ENCODE measurements at places on chromosomes 2 and 18.

DNA sequence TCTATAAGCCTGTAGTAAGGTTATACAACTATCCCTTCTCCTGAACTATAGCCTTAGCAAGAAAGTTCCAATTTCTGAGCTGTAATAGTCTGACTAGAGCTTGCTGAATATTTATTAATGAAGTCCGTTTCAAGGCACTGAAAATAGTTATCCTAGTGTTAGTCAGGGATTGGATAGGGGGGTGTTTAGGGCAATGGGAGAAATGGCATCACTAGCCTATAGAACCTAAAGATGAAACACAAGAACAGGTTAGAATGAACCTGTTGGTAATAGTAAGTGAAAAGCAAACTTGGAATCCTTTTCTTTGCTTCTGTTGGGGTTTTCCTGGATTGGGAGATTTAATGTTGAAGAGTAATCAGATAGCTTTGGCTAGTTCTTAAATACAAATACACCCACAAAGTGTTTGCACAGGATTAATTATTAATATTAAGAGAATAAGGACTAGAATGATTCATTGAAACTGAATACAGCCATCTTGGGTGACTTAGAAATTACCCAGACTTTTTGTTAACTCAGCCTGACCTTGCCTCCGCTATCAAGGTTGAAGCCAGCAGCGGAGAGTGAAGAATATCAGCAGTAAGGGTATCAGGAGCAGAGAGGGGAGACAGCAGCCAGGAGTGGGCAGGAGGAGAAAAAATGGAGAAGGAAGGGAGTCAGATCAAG is 14.4 kb downstream of the CCNT2 start:
- no peak for DNase-seq

- no peak for DNase-seq
Observed at GRCh38 chr2:54681416-54681815, 42.0 kb upstream of the EML6 start.

GRCh38 chr2:113135317-113135716 is 7.9 kb downstream of the IL1RN start:
- no peak for DNase-seq

DNA sequence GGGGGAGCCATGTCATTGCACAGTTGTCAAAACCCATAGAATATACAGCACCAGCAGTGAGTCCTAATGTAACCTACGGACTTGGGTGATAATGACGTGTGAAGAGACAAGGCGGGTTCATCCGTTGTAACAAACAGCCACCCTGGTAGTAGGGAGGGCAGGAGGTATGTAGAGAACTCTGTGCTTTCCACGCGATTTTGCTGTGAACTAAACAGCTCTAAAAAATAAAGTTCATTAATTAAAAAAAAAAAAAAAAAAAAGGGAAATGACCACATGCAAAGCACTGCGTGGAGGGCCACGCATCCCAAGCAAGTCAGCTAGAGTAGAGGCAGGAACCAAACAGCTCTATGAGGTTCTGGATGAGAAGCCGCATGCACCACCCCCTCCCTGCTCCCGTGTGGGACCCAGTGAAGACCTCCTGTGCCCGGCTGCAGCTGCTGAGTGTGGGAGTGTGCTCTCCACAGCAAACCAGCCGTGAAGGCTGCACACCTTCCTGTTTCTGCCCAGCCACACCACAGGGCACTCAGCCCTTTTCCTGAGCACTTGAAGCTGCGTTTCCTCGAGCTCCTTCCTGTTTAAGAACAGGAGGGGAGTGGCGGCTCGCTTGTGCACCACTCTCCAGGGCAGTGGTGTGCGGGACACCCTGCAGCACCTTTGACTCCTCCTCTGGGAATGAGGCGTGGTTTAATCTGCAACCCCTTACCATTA is 65.6 kb downstream of the ODC1 start:
- DNase-seq, result no peak

DNA sequence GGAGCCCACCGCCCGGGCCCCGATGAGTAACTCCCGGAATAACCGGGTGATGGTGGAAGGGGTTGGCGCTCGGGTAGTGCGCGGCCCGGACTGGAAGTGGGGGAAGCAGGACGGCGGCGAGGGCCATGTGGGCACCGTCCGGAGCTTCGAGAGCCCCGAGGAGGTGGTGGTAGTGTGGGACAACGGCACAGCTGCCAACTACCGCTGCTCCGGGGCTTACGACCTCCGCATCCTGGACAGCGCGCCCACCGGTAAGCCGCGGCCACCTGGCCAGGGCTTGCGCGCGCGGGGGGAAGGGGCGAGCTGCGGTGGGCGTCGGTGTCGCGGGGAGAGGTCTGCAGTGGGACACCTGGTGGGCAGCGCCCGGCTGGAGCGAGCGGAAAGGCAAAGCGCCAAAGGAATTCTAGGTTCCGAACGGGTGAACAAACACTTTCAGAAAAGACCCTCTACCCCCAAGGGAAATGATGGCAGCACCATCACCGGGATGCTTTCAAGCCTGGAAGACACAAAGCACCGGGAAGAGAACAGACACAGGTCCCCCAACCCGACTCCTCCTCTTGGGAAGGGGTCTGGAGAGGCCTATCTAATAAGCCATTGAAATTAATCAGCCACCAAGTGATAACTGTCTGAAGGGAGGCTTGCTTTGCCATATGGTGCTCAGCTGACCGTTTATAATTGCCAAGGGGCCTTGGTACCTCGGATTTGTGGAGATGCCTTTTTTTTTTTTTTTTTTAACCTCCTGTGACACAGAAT is 1.1 kb downstream of the MIB1 start:
- peak; percentile 9 for DNase-seq

DNA sequence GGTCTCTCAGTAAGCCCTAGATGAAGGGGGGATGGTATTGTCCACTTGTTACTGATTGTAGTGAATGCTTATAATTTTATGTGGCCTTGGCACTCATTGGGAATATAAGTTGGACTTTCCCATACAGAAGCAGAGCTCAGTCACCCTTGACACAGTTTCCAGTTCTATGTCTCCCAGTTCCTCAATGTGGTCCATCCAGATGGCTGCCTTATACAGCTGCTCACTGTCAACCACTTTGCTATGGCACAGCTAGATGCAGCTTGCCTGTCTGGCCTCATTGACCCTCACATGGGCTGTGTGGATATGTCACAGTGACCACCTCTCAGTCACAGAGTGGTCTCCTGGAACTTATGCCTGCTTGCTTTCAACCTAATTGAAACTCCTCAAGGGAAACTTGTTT is 21.7 kb downstream of the SLC39A6 start:
- no peak for DNase-seq

GRCh38 chr18:53153281-53153680 is 813.3 kb downstream of the DCC start:
- no peak for DNase-seq

DNA sequence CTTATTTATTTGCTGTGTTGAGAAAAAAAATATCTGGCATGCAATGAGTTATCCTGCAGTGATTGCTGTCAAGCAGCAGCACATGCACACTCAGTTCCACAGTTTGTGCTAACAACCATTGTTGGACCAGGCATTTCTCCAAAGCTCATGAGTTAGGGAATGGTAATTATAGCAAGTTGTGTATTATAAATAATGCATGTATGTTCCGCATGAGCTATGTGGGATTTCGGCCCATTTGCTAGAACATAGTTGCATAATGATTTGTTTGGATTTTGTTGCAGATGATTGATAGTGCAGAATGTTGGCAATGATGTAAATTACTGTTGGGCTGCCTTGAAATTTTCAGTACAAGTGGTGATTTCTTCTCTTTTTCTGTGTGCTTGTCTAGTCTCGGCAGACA is 10.7 kb downstream of the KCNJ3 start:
- no peak for DNase-seq

DNA sequence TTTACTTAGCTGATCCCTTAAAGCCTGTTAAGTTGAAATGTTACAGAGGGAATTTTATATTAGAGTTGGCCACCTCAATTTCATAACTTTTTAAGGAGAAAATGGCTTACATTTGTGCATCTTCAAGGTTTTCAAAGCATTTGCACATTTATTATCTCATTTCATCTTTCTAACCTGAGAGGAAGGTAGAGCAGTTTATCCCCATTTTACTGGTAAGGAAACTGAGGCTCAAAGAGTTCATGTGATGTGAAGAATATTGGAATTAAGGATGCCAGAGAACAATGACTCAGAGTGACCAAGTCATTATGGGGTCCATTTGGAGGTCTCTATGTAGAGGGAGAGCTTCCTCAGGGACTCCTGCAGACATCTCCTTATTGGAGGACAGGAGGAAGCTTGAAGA is 35.0 kb downstream of the PRKRA start:
- no peak for DNase-seq

GRCh38 chr2:31038385-31038784 is 99.9 kb downstream of the GALNT14 start:
- DNase-seq, result no peak

- no peak for DNase-seq
Observed at GRCh38 chr2:122167515-122167914, 412.1 kb downstream of the TSN start.
